ENCODE measurements at places on chromosomes 7 and 10.

DNA sequence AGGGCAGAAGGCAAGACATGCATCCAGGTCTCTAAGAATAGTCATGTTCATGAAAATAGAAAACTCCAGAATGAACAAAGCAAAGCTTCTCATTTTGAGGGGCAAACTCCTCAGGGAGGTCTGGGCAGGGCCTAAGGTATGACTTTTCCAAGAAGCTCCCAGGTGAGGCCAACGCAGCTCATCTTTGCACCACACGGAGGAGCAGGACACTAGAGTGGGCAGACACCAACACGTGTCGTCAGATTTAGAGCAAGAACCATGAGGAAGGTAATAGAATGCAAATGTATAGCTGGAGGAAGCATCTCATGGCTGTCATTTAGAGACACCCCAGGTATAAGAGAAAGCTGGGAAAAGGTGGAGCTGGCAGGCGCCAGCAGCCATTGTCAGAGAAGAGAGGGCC lies 95.7 kb downstream of the WDFY4 start:
- DNase-seq: no peak

DNA sequence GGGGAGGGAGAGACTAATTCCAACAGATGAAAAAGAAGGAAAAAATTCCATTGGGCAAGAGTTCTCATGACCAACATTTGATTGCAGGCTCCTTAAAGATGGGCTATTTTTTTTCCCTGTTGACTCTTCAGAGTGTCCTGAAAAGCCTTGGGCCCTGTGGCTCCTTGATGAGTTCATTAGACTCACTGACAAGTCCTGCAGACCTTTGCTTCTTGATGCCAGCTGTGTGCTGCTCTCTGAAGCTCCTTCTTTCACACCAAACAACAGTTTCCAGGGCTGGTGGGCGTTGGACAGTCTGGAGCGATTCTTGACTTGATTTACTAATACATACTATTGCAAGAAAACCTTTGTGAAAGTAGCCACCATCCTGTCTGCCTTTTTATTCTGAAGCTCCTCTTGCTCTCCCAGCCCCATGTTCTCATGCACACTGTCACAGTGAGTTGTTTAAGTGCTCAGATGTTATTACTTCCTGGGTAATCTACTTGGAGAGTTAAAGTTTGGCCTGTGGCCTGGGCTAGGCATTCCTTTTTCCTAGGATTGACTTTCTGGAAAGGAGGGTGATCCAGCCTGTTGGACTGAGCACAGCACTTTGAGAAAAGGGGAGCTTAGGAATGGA lies 250.3 kb downstream of the PTEN start:
- no peak for DNase-seq

DNA sequence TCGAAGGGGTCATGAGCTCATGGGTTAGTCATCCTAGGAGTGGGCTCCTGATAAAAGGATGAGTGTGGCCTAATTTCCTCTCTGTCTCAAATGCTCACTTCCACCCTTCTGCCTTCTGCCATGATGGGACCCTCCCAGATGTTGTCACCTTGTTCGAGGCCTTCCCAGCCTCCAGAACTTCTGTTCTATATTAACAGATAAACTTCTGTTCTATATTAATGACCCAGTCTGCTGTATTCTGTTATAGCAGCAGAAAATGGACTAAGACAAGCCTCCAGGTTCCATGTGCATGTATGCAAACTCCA lies 583.2 kb downstream of the GLRX3 start:
- no peak for DNase-seq

- no peak for DNase-seq
These were observed 183.2 kb upstream of the ITGB1 start for GRCh38 chr10:33141251-33141650.

- DNase-seq: no peak
These were observed 9.1 kb upstream of the SLC29A3 start for GRCh38 chr10:71309919-71310318.

DNA sequence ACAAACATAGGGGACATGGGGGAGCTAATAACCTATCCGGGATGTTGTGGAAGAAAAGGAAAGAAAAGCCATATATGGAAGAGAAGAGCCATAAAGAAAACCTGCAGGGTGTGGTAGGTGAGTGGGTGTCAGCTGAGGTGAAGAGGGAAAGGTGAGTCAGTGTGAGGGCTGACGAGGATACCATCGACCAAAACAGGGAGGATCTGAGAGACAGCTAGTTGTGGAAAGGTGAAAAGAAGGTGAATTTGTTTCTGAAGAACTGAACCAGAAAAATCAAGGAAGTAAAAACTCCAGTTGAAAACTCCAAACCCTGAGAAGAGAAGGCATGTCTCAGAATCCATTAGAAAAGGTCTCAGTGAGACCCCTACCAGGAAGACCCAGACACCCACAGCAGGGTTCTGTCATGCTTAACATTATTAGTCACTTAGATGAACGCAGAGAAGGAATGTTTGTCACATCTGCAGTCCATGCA lies 4.1 kb downstream of the BLNK start:
- no peak for DNase-seq

- no peak for DNase-seq
These were observed 113.1 kb downstream of the PARP12 start for GRCh38 chr7:139949629-139950028.

DNA sequence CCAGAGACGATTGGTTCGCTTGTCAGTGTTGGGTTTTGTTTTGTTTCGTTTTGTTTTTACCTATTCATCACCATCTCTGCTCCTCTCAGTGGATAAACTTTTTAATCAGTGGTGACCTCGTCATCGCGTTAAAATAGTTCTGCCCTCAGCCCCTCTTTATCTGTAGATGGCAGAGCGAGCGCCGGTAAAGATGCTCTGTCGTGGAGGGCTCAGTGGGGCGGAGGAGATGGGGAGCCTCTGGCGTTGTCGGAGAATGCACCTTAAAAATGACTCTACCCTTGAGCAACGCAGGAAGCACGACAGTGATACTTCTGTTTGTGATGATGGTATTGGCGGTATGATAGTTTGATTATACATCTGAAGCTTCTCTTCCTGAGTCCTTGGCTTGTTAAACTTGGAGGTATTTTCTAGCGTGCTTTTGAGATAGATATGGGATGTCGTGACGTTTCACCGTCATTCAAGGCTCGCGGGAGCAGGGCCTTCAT lies 554 bp downstream of the CSGALNACT2 start:
- DNase-seq: no peak

DNA sequence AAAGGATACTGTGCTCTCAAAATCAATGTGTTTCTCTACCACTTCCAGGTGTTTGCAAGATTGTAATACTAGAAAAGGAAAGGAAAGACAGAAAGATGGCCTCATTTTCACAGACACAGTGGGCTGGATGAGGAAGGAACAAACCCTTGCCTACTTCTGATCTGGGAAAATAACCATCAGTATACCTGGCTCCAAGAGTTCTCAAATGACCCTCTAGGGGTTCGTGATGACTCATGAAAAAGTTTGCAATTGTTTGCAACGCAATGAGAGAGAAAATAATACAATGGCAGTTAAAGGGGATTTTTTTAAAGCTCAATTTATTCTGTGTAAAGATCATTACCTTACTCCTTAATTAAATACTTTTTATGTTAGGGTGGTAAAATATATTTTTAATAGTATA lies 197.6 kb upstream of the INHBA start:
- no peak for DNase-seq

DNA sequence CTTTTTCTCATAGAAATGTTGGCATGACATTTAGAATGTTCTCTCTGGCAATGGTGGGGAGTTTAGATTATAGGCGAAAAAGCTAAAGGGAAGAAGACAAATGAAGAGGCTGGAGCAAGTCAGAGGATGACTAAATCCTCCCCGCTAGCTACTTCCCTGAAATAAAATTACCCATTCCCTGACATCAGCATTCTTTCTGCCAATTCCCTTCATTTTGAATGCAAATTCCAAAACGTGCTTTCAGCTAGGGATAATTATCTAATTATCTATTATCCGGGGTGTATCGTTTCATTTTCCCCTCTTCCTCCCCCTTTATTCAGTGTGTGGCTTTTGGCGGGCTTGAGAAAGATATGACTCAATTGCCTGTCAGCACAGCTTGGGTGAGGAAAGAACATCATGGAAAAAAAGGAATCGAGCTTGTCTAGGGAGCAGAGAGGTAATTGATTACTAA lies 672.3 kb downstream of the TNS3 start:
- no peak for DNase-seq

DNA sequence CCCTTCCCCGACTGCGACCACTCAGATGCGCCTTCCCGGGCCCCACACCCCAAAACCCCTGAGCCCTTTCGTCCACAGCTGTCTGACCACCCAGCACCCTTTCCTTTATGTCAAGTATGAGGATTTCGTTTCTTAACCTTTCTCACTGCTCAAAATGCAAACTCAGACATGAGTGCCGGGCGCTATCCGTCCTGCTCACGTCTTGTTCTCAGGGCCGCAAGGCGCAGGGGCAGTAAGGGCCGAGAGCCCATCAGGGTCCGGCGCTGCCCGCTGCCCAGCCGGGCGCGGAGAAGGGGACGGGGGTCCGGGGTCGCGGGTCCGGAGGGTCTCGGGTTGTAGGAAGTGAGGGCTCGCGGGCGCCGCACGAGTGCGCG lies 670 bp upstream of the RBM33 start:
- no peak for DNase-seq

DNA sequence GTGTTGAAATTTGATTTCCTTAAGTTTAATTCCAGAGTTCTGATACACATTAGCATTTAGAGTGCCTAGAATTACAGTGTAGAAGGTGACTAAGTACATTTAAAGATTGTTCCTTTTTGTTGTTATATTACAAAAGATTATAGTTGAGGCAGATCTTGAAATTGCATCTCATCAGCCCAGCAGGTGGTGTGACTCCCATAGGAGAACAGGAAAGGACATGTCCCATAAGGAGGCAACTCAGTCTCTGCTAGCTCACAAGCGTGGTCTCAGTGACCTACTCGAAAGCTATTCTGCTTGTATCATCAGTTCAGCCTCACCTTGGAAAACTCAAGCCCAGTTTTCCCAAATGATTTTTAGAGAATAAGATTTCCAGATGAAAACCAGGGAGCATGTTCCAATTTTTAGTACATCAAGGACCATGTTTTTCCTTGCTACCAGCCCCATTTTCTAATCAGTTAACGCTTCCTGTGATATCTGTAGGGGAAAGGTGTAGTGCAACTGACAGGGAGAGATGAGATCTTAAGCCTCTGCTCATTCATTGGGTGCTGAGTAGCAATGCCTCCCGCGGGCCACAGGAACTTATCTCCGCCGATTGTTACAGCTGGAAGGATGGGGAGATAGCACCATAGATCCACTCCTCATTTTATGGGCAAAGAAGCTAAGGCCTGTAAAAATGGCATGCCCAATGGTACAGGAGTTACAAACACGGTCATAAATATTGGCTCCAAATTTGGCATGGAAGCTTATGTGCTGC lies 1.1 kb upstream of the GNAI1 start:
- no peak for DNase-seq

GRCh38 chr10:2575460-2575859 lies 491.9 kb upstream of the PFKP start:
- DNase-seq: no peak

DNA sequence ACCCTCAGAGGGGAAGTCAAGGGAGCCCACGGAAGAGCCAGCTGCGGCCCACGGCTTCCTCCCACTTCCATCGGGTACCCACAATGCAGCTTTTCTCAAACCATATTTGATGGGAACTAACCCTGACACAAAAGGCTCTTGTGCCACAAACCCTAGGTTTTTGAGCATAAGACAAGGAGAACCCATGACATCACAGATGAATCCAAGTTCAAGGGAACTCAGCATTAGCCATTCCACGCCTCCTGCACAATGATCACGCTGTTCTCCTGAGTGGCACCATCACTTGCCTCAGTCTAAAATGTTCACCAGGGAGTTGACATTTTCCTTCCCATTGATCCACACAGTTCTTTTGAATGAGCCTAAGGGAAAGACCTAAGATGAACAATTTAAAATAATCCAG lies 70.4 kb downstream of the ITIH5 start:
- DNase-seq: no peak

- DNase-seq: no peak
These were observed 683 bp downstream of the INSIG1 start for GRCh38 chr7:155298288-155298833.

DNA sequence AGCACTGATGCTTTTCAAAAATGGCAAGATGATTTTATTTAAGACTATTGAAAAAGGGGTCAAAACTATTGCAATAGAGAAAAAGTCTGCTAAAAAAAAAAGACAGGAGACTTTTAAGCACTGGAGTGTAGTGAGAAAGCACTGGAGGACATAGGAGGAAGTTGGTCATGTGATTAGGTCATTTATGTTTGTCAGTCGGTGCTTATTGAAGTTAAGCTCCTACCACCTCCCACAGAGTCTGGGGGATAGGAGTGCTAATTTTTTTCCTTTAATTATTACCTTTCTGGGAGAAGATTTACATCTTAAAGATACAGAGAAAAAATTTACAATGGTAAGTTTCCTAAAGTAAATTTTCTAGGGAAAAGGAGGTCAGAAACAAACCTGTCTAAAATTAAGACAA lies 80.2 kb upstream of the TMEM229A start:
- DNase-seq: no peak

DNA sequence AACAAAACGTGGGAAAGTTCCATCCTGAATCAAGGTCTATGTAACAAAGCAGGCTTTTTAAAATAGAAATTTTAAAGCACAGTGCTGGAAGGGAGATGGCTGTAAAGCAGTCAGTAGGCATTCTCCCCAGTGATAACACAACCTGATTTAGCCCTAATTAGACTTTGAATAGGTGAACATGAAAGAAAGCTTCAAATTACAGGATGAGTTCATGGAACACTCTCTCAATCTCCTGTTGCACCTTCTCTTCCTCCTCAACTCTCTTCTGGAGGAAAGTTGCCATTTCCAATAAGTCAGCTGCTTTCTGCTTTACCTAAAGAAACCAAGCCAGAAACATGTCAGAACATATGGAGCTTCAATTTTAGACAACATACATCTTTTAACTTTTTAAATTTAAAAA lies 20.1 kb downstream of the SFR1 start:
- no peak for DNase-seq

DNA sequence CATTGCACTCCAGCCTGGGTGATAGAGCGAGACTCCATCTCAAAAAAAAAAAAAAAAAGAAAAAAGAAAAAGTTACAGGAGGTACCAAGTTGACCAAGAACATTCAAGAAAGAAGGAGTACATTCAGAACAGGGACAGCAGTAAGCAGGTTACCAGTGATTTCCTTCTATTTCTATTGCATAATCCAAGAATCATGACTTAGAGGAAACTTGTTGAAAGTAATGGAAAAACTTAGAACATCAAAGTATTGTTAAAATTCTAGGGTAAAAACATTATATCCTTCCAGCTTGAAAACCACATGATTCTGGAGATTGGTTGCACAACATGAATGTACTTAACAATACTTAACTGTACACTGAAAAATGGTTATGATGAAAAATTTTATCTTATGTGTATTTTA lies 25.2 kb downstream of the RAPGEF5 start:
- DNase-seq: no peak

Data from thoracic aorta (tissue), 2 donors.